Activated T-helper 1 cell treated with anti-CD3 and anti-CD28 coated beads, Interleukin-2, amount 50 U/mL, for 16 hours (primary cell): ENCODE measurements at places on chromosomes 2 and 18.

GRCh38 chr2:158677542-158677941, 117.6 kb upstream of the DAPL1 start:
- DNase-seq = no peak

- DNase-seq = no peak
These were observed 19.0 kb upstream of the SERTAD2 start for GRCh38 chr2:64672708-64673107.

DNA sequence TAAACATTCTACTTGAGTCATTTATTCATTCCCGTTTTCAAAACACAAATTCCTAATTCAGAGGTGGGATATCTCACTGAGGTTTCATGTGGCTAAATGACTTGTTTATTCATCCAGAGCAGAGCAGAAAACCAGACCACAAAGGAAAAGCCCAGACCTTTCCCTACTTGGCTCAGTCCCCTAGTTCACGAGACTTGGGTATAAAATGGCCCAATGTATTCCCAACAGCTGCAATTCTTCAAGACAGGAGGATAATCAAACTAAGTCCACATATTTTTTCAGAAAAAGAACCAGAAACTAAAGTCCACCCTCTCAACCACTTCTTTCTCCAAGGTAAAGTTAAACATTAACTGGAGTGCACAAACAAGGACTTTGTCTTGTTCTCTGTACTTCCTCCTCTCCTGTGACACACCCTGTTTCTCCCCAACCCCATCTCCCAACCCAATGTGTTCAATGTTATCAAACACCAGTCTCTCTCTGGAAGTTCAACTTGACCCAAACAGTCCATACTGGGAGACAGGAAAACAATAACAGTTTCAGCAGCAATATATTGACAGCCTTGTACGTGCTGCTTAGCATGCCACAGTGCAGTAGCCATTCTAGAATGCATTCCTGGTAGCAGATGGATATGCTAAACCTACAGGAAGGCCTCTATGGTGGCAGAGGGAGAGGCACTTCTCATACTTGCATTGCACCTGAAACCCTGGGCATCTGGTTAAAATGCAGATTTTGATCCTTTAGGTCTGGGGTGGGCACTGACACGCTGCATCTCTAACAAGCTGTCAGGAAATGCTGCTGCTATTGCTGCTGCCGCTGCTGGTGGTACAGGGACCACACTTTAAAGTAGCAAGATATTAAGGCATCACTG, 110.7 kb downstream of the INO80D start:
- no peak for DNase-seq

DNA sequence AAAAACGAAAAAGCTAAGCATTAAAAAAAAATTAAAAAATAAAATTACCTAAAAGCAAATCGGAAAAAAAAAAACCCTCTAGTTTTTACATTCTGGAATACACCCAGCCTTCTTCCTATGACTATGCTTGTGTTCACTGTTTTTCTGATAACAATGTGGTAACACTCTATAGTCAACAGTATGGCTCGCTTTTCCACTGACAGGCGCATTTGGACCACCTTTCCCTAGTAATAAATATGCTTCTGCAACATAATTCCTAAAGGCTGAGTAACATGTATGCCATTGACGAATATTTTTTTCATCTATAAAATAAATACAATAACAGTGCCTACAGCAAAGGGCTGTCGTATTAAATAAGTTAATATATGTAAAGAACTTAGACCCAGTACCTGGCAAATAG, 27.9 kb downstream of the NOL10 start:
- no peak for DNase-seq

DNA sequence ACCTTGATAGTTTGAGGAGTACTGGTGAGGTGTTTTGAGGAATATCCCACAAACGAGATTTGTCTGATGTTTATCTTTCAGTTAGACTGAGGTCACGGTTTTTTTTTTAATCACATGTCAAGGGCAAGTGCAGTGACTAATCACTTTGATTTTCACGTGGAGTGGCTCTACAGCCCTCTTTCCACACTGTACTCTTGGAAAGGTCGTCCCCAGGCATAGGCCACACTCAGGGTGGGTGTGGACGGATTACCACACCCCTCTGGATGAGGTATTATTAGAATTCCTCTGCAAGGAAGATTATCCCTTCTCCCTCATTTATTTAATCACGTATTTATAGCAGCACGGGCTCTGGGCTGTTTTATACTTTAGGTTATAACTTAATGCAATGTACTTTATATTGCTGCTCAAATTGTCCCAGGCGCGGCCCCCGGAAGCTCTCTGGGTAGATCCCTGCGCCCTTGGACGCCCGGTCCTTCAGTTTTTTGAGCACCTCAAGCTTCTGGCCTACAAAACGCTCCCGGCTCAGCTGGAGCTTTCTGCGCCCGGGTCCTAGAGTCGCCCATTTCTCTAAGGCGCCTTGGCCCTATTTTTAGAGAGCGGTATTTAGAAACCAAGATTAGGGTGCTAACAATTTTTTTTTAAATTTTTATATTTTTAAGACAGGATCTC, 515 bp upstream of the PLEKHB2 start:
- DNase-seq = no peak

DNA sequence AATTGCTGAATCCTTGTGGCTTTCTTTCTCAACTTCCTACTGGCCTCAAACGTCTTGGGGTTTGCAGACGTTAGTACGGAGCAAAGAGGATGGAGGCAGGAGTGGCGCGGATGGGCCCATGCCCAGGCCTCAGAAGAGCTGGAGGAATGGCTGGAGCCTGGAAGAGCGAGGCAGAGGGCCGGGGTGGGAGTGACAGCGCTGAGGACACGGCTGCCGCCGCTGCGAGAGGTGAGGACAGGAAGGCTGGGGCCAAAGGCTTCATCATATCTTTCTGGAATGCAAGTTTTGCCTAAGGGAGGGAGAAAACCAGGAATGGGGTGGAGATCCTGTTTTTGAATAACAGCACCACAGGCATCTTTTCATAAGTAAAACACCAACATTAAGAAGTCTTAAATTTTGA, 178.5 kb upstream of the SESTD1 start:
- DNase-seq = no peak

DNA sequence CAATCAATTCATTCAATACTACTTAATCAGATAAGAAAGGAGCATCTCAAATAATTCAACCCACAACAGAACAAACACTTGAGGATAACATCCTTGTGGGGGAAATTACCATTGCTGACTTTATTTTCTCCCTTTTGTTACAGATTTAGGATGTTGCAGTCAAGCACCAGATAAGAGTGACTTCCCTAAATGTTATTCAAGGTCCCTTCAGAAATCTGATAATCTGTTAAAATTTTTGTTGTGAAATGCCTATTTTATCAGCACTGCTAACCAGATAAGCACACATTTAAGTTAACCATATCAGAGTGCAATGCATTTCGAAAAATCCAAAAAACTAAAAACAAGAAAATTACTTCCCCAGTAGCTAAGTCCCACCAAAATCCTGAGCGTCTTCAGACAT, 33.5 kb downstream of the SUMO1 start:
- DNase-seq = no peak

DNA sequence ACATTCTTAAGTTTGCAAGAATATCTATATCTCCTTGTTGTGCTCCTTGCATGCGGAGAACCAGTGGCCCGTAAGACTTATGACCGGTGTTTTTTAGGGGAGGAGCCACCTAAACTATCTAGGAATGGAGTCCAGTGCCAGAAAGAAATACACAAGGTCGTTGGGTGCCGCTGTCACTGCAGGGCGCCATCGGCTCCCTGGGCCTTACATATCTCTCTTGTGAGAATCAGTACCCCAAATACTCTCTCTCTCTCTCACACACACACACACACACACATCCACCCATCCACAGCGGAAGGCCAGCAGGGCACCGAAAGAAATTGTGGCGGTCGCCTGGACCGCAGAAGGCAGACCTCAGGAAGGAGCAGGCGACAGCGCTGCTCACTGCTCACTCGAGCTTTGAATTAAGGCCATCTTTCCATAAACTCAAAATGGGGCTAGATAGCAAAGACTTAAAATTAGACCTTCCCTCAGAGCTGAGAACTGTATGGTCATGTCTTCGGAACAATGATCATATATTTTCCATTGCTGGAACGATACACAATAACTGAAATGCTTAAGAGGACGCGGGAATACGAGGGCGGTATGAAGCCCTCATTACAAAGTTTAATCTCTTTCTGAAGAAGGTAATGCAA, 10.4 kb downstream of the NR4A2 start:
- DNase-seq = no peak

GRCh38 chr2:45332567-45332966, 278.5 kb downstream of the SRBD1 start:
- DNase-seq = no peak
